ENCODE measurements at places on chromosomes 2 and 18.

- no peak for DNase-seq
These were observed 3.4 kb downstream of the HS6ST1 start for GRCh38 chr2:128315122-128315828.

GRCh38 chr2:52034706-52035105 lies 1002.8 kb upstream of the NRXN1 start:
- DNase-seq = no peak

DNA sequence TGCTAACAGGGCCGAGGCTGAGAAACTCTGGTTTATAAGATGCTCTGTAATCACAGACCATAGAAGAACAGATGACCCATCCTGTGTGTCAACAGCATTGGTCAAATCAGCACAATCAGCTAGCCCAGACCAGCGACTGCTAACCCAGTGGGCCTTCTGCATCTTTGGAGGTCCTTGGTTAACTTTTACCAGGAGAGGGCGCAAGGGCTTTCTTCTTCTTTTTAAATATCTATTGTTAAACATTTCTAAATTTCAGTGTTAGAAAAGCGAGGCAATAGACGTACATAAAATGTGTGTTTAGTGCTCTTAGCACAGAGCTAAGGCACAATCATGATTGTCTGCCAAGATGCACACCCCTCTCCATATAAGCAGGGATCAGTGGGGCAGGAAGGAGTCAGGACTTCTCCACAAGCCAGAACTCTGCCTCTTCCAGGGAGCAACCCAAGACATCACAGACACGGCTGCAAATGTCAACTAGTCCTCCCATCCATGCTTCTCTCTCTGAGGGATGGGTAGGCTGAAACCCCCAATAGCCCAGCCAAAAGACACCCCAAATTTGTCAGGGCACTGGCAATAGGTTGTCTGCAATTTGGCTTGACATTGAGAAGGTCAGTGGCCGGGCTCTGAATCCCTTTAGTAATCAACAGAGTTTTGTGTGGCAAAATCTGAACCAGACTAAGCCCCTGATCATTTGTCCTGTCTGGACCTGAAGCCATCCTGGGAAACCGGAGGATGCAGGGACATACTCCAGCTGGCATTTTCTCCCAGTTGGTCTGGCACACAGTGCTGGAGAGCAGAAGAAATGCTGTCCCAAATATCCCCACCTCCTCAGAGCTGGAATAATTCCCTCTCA lies 188.2 kb downstream of the BCL2 start:
- no peak for DNase-seq

DNA sequence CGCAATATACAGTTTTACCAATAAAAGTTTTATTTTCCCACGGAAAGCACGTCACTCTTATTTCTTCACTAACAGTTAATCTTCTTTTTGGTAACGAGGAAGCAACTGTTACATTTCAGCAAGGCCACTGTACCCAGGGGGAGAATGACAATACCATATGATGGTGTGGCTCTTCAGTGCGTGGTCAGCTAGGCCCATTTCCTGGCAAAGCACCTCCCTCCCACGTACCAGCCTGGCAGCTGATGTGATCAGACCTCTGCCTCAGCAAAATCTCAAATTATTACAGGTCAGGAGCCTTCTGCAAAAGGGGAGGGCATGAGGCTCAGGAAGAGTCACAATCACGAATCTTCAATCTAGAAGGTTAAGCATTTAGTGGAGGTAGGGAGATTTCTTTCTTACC lies 55.4 kb downstream of the KLF7 start:
- no peak for DNase-seq

GRCh38 chr2:18831916-18832510 lies 242.6 kb upstream of the NT5C1B start:
- no peak for DNase-seq

GRCh38 chr18:23043803-23044376 lies 91.4 kb upstream of the CABLES1 start:
- no peak for DNase-seq

- no peak for DNase-seq
These were observed 343.1 kb upstream of the LYPD1 start for GRCh38 chr2:133012847-133013734.
